ENCODE measurements at places on chromosomes 13 and 19.
A peak's percentile ranks its signal among the peaks of the same experiment; 100 is the strongest.

- DNase-seq = no peak
Observed at GRCh38 chr19:12789098-12789903, 2.0 kb upstream of the JUNB start.

DNA sequence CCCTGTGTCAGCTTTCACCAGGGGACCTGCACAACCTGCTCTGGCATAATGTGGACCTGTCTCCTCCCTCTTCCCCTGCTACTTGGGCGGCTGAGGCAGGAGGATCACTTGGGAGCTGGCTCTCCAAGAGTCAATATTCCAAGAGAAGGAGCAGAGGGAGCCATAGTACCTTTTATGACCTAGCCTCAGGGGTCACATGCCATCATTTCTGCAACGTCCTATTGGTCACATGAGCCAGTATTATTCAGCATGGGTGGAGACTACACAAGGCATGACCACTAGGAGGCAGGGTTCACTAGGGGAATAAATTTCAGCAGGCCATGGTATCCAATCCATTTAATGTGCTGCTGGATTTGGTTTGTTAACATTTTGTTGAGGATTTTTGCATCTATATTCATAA is 12.0 kb upstream of the SHFL start:
- DNase-seq = peak; percentile 37

- no peak for DNase-seq
Observed at GRCh38 chr13:20814224-20814910, 40.6 kb upstream of the EEF1AKMT1 start.

- no peak for DNase-seq
Observed at GRCh38 chr13:100102042-100102441, 13.1 kb downstream of the PCCA start.

DNA sequence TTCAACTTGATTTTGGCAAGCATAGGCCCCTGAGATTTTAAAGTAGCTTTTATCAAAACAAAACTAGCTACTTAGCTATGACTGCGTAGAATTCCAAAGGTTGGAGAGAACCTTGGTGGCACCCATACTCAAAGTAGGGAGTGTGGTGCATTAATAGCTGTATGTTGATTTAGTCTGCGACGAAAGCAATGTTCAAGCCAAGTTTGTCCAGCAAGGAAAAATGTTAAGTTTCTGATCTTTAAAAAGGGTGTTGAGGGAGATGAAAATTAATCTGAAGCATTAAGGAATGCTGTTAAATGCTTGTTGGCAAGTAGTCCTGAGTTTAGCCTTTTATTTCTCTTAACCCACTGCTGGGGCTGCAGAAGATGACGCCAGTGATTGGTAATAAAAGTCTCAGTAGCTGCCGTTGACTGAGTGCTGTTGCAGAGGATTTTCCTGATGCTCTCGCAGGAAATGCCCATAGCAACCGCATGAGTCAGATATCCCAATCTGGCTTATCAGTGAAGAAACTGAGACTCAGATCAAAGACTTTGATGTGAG is 75.9 kb upstream of the RNF113B start:
- DNase-seq = no peak

GRCh38 chr19:45554481-45554880 is 30.1 kb downstream of the OPA3 start:
- DNase-seq = no peak

- DNase-seq = no peak
Observed at GRCh38 chr19:7236153-7236552, 58.1 kb downstream of the INSR start.

Measured in stimulated activated CD4-positive, alpha-beta T cell treated with anti-CD3 and anti-CD28 coated beads, TNF-alpha, amount 100 ng/mL, for 48 hours (primary cell).